NCI-H82 (cell line): ENCODE measurements at places on chromosomes 1 and 21.

GRCh38 chr1:169711469-169712308 lies at the start of gene SELL:
TSS of gene SELL (minus strand) at chr1:169711620. CDS start at chr1:169711498, 122 bp downstream.
- peak; percentile 84 for DNase-seq

- no peak for DNase-seq
Observed at GRCh38 chr1:87515781-87516180, 187.1 kb downstream of the LMO4 start.

GRCh38 chr1:67874501-67875111 lies 41.3 kb upstream of the GNG12 start:
- DNase-seq = peak; percentile 60

DNA sequence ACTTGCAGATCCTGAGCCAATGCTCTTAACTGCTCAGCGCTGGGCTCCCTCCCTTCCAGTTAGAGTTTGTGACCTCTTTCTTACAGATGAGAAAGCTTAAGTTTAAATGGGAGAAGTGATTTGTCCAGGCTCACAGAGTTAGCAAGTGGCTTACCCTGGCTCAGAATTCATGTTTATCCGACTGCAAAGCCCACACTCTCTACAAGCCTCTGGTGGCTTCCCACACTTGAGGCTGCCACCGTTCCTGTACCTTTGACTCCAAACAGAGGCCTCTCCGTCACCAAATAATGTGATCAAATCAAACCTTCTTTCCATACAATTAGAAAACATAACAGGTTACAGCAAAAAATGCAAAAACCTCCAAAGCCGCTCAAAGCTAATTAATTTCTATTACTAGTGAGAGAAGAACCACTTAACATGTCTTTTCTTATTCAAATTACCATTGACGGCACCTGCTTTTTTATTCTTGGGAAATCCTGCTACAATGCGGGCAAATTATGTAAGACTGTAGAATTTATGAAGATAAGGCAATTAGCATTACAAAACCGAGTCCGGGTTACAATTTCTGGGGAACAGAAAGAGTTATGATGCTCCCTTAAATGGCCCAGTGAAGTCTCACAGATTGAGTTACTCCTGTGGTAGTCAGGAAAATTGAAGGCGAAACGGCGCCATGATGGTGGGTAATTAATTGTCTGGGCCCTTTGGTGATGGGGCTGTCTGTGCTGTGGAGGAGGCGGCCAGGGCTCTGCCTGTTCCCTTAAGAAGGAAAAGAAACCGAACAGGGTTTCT lies 324.3 kb upstream of the POU3F1 start:
- DNase-seq = no peak

GRCh38 chr1:204728045-204728444 lies 42.5 kb upstream of the LRRN2 start:
- DNase-seq = no peak

- DNase-seq = no peak
Observed at GRCh38 chr1:54223441-54224202, 23.7 kb downstream of the MRPL37 start.

GRCh38 chr1:82108843-82109242 lies 308.1 kb downstream of the ADGRL2 start:
- DNase-seq = no peak
